ENCODE measurements at places on chromosomes 13 and 19.

DNA sequence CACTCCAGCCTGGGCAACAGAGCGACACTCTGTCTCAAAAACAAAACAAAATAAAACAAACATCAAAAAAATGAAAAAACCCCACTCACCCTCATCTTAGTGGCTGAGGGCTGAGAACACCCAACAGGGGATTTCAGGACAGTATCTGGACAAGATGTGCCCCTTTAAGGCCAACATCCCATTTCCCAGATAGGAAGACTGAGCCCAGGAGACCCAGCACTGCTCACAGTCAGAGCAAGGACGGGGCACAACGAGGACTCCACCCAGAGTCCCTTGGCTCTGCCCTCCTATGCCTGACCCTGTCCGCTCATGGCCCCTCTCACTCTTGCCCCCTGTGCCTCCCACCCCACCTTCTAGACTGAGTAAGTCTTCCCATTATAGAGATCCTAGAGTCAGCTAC is 52.9 kb upstream of the CYP4F8 start:
- no peak for DNase-seq

GRCh38 chr19:38506723-38507550 is 73.4 kb downstream of the RYR1 start:
- DNase-seq, result no peak

- no peak for DNase-seq
Observed at GRCh38 chr19:4194353-4194752, 11.9 kb downstream of the ANKRD24 start.

DNA sequence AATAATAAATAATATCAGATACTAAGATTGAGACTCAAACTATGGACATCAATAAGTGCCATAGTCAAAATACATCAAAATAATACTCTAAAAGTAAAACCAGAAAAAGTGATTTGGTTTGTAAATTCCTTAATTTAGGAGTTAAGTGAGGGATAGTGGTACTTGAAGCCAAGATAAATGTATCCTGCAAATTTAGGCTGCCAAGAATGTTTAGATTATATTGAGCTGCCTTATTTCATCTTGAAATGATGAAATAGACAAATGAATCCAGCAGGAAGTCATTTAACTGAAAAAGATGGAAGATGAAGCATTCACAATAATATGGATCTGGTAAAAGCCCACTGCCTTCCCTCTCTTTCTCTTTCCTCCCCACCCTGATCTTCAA is 112.3 kb downstream of the LRCH1 start:
- no peak for DNase-seq

DNA sequence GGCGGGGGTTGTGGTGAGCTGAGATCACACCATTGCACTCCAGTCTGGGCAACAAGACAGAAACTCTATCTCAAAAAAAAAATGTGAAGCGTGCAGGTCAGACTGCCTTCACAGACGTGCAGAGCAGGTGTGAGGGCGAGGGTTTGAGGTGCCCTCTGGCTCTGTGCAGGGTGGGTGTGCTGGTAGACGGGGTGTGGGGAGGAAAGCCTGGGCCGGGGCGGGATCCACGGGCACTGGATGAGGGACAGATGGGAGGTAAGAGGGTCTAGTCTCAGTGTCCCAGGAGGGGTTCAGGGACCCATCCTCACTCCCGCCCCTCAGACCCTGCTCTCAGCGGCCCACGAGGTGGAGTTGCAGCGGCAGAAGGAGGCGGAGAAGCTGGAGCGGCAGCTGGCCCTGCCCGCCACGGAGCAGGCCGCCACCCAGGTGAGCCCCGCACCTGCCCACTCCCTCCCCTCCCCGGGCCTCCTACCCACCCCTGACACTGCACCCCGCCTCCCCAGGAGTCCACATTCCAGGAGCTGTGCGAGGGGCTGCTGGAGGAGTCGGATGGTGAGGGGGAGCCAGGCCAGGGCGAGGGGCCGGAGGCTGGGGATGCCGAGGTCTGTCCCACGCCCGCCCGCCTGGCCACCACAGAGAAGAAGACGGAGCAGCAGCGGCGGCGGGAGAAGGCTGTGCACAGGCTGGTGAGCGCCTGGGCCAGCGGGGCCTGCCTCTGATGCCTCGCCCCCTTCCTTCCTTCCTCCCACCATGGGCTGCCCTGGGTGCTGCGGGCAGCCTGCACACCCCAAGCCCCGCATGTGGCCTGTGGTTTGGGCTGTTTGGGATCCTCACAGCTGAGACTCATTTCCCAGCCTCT is 9.1 kb downstream of the NOP53 start:
- DNase-seq, result no peak

DNA sequence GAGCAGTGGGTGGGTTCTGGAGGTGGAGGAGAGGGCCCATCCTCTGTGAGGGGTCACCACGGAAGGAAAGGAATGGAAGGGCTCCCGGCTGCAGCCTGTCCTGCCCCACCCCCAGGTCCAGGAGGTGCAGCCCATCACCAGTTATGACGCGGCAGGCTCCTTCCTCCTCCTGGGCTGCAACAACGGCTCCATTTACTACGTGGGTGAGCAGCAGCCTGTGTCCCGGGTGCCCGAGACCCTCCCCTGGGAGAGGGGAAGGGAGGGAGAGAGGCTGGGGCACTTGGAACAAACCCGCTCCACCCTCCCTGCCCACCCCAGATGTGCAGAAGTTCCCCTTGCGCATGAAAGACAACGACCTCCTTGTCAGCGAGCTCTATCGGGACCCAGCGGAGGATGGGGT is 6.6 kb downstream of the SHKBP1 start:
- DNase-seq, result no peak

DNA sequence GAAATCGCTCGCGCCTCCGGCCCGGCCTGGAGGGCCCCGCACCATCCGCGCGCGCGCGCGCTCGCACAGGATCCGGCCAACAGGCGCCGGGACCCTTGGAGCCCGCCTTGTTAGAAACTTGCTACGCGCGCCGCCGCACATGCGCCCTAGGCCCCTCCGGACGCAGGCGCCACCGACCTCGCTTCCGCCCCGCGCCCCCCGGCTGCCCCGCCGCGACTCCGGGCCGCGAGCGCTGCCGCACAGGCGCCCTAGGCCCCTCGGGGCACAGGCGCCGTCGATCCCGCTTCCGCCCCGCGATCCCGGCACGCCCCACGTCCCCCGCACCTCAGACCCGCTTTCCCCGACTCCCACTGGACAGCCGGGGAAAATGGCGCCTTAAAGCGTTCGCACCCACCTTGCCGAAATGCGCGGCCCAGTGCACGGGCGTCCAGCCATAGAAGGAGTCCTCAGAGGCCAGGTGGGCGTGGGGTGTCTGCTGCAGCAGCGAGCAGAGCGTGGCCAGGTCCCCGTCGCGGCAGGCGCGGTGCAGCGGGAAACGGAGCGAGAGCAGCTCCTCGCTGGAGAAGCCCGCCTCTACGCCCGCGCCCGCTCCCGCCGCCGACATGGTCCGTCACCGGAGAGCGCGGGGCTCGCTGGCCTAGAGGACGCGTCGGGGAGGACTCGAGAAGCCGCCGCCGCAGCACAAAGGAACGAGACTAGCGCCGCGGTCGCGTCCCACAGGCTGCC is 375 bp downstream of the ANKRD10 start:
- peak; percentile 87 for DNase-seq

- DNase-seq, result no peak
Observed at GRCh38 chr13:113041896-113042295, 63.7 kb upstream of the F7 start.

DNA sequence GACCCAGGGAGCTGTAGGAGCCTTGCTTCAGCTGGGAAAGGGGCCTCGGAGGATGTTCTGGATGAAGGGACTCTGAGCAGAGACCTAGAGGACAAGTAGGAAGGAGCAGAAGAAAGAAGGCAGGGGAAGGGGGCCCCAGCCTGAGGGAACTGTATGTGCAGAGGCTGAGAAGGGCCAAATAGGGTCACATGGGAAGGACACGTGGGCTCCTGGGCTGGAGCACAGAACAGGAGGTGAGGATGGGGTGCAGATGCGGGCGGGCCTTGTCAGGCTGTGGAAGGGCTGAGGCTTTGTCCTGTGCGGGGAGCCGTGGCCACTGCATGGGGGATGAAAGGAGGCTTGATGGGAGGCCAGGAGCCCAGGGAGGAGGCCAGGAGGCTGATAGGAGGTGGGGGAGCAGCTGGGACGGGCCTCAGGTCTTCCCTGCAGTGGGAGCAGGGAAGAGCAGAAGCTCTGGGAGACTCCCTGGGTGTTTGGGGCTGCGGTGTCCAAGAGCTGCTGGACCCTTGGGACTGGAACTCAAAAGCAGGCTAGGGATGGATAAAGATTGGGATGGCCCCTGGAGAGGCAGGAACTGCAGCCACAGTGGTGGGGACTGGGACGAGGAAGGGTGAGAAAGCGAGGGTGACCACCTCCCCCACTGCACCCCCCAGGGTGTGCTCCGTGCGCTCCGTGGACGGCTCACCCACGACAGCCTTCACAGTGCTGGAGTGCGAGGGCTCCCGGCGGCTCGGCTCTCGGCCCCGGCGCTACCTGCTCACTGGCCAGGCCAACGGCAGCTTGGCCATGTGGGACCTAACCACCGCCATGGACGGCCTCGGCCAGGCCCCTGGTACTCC is 11.4 kb upstream of the LTBP4 start:
- DNase-seq, result no peak

GRCh38 chr13:74920361-74920760 is 561.6 kb downstream of the TBC1D4 start:
- DNase-seq, result no peak

- no peak for DNase-seq
Observed at GRCh38 chr13:113889467-113889866, 25.6 kb upstream of the GAS6 start.

- DNase-seq, result no peak
Observed at GRCh38 chr19:44260695-44261446, 1.2 kb downstream of the ZNF233 start.

DNA sequence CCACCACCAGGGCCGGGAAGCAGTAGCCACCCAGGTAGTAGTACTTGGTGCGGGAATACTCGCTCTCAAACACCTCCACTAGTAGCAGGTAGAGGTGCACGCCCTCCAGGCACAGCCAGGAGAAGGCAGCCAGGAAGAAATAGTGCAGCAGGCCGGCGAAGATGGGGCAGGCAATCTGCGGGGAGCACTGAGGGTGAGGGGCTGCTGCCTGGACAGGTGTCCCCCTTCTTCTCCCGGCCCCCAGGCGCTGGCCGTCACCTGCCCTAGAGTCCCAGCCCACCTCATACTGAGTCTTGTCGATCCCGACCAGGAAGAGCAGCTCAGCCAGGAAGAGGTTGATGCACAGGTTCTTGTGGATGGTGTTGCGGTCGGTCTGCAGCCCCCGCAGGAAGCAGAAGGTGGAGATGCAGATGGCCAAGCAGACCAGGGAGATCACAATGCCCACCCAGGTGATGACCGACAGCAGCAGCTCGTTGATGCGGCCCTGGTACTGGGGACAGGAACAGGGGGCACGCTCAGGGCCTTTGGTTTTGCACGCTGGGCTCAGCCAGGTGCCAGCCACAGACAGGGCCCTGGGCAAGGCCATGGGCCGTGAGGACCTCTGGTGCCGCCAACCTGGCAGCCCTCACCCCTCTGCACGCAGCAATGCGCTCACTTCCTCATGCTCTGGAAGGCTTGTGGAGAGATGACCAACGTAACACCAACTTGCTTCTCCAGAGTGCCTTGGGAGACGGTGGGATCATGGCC is 20.8 kb upstream of the ASF1B start:
- no peak for DNase-seq

DNA sequence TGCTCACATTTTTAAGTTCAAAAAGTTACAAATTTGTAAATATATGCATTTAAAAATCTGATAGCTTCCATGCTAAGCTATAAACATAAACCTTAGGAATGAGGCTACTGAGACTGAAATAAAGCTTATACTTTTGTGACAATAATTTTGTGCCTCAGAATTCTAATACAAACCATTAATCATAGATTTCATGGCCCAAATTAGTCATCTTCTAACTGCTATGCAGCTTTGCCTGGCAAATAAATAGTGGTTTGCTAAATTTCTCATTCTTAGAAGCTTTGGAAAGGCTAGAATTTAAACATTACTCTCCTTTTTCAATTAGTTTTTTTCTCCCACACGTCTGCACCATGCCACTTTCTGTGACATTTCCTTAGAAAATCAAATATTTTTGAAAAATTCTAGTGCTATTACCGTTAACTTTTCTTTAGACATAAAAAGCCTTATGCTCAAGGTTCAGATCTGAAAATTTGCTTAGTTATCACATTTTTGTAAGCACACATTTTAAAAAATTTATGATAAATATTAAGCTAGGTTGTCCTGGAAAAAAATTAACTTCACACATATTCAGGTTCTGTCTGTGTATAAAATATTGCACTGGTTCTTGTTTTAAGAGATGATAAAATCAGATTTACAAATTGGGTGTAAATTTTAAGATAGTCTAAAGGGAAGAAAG is 46.9 kb downstream of the FNDC3A start:
- no peak for DNase-seq

DNA sequence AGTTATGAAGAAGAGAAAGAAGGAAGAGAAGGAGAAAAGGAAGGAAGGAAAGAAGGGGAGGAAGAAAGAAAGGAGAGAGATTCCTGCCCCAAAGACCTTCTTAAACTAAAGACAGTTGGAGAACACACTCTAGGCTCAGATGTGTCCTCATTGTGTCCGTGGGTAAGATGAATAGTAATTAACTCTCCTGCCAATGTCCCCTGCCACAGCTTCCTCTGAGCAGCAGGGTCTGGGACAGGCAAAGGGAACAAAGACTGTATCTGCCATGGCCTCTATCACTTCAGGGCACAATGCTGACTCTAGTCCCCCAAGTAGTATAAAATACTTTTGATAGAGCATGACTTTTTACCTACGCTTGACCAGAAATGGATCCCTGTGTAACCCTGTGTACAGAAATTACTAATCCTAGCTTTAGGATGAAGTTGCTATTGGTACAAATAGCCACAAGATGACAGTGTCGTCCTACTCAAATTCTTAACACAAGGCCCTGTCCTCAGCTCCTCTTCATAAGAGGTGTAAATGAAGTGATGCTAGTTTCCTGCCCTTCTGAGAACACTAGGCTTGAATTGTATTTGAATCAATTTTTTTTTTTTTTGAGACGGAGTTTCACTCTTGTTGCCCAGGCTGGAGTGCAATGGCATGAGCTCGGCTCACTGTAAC is 186.2 kb upstream of the GPR12 start:
- DNase-seq, result no peak

DNA sequence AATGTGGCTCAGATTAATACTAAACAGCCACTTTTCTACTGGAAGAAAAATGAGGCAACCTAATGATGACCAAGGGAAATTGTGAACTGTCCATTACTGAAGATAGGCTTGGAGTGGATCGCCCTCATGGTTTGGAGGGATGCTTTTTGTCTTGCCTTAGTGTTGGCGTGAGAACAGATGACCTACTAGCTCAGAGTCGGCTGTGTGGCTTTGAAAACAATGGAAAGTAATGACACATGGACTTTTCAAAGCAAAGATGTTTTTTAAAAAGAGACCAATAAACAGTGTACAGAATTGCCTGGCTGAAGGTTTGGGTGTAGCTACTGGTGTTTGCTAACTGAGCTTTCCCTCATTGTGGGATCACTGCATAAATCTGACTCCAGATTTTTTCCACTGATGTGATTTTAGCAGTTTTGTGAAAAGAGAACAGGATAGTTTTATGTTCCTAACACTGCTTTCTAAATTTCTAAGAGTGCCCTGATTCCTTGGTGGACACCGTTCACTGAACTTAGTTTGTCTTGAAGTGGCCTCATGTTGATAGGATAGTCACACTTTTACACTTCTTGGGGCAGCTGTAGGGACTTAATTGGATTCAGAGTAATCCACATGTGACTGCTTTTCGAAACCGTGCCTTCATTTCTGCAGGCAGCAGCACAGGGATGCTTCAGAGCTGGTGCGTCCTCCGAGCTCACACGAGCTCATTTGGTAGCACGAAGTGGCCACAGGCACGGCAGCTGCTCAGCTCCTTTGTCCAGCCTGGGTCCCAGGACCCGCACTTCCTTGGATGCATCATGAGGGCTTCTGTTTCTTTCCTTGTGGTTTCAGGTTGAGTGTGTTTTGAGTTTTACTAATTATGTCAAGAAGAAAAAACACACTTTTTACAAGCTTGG is 4.3 kb downstream of the CEBPG start:
- no peak for DNase-seq

Measured in muscle of arm (tissue), 14 donors.